Smooth muscle cell of trachea (primary cell): ENCODE measurements at places on chromosomes 6 and 20. TPM values are rescaled to one million over a fixed set of nuclear protein-coding genes. Genes with fewer than 3 reads are reported as not detected.

PXMP4 gene
- 7.6 and 9.1 TPM in 2 replicates for total RNA-seq

DDX43 gene
- 0.33 and 1.6 TPM in 2 replicates for total RNA-seq

C6orf58 gene
- 0.15 TPM in 1 of 2 replicates, not detected in the other for total RNA-seq

OXT gene
- not detected in 2 replicates for total RNA-seq

VNN1 gene
- not detected in 2 replicates for total RNA-seq

MOG gene
- not detected in 2 replicates for total RNA-seq

CTAGE9 gene
- total RNA-seq, result not detected in 2 replicates

SRMS gene
- total RNA-seq, result not detected in 2 replicates

TRIM40 gene
- total RNA-seq, result not detected in 2 replicates

HELZ2 gene
- total RNA-seq, result 49.3 and 67.3 TPM in 2 replicates

TMC2 gene
- not detected in 2 replicates for total RNA-seq

GRM1 gene
- total RNA-seq, result under 0.01 TPM in 2 replicates
